ENCODE measurements at places on chromosomes 7 and 10.

DNA sequence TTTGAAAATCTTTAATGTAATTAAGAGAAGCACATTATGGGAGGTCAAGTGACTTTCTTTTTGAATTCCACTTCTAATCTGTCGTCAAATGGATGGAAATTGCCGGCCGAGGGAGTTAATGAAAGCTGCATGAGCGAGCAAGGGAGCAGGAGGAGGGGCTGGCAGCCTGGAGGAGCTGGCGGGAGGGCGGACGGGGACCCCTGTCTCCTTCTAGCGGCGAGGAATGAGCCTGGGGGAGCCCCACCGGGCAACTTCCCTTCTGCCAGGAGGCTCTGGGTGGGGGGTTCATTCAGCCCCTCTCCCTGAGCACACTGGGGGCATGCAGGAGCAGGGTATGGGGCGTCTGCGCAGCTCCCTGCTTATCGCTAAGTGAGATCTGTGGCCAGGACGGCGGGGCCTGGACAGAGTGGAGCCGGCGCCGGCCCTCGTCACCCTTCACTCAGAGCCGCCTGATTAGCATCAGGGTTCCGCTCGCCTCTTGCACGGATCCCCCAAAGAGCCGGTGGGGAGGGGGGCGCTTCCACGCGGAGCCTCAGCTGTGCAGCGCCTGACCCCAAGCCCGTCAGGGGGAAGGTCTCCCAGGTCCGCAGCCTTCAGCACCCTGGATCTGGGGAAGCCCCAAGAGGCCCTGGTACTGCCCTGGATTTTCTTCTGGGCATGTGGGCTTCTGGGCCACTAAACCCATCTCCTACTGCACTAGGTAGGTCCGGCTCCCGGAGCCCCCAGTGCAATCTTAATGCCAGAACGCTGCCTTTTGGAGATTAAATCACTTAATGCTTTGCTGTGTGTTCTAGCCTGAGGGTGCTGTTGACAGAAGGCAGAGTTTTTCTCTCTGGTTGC is 680.8 kb downstream of the LRMDA start:
- DNase-seq = no peak

- no peak for DNase-seq
These were observed 1136.8 kb upstream of the AUTS2 start for GRCh38 chr7:68461430-68461829.

- no peak for DNase-seq
These were observed 212.3 kb downstream of the DKK1 start for GRCh38 chr10:52526251-52526823.

DNA sequence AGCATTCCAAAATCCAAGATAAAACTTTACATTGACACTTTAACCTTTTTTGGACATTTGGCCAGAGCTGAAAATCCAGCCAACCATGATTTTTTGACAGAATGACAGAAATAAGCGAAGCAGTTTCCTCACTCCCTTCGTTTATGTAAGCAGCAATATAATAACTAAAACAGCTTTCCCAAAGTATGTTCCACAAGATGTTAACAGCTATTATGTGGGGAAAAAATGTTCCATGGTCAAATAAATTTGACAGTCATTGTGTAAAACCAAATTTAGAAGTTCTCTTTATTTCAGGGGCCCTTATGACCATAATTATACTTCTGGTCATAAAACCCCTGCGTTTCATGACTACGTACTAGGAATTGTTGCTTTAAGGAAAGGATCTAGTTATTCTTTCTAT is 416.5 kb downstream of the MAGI2 start:
- no peak for DNase-seq

DNA sequence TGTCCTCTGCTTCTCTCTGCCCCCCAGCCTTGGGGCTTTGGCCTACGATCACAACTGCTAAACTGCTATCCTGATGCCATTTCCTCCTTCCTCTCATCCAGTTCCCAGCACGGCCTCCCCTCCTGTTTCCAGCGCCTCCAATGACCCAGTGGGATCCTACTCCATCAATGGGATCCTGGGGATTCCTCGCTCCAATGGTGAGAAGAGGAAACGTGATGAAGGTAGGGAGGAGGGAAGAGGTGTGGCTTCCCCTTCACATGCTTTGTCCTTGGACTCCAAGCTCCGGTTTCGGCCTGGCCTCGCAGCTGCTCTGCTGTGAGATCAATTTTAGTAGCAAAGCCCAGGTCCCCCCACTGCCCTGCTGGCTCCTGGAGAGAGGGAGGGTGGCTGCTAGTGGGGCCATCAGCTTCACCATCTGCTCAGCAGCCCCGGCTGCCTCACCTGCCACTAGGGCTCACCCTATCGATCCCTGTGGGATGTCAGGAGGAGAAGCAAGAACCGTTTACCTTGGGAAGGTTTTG is 35.8 kb downstream of the PAX2 start:
- DNase-seq = no peak

DNA sequence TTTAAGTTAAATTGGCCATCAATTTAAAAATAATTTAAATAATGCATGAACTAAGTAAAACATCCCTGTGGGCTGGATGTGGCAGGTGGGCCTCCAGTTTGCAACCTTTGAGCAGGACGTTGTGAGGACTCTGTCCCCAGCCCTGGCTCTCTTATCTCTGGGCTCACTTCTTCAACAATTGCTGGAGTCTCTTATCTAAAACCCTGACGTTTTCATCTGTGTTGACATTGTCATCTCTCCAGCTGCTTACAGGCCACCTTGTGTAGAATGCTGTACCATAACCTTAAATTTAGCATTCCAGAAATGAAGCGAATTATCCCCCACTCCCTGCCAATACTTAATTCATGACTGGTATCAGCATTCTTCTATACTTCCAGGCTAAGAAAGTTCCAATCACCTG is 3.2 kb upstream of the KIF5B start:
- no peak for DNase-seq

GRCh38 chr7:91079487-91079886 is 184.7 kb upstream of the FZD1 start:
- no peak for DNase-seq

- DNase-seq = no peak
These were observed 59.8 kb downstream of the CSGALNACT2 start for GRCh38 chr10:43197834-43198681.

- no peak for DNase-seq
These were observed 321.8 kb upstream of the NFE2L3 start for GRCh38 chr7:25830215-25830614.

GRCh38 chr10:67665491-67665890 is 30.5 kb downstream of the CTNNA3 start:
- DNase-seq = no peak

- DNase-seq = no peak
These were observed 55.3 kb downstream of the CH25H start for GRCh38 chr10:89151857-89152256.

- no peak for DNase-seq
These were observed 2.9 kb downstream of the MLXIPL start for GRCh38 chr7:73621168-73622063.

DNA sequence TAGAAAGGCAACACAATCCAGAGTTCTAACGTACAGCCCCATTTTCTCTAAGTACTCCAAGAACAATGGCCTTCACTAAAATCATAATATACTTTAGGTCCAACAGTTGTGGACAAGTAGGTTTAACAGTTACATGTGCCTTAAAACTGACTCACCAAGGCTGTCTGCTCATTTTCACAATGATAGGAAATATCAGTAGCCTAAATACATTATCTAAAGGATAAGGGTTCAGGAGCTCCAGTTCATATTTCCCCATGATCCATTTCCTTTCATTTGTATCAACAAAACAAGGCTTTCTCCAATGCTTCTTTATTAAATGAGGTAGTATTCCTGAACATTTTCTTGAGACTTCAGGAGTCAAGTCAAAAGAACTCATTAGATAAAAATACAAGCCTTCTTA is 164.0 kb downstream of the SLC25A13 start:
- no peak for DNase-seq

GRCh38 chr10:63267414-63268148 is 134.5 kb downstream of the NRBF2 start:
- DNase-seq = no peak

GRCh38 chr7:37212556-37212955 is 236.1 kb downstream of the ELMO1 start:
- DNase-seq = no peak

- DNase-seq = no peak
These were observed 76.1 kb downstream of the ADAM12 start for GRCh38 chr10:126312167-126312566.

DNA sequence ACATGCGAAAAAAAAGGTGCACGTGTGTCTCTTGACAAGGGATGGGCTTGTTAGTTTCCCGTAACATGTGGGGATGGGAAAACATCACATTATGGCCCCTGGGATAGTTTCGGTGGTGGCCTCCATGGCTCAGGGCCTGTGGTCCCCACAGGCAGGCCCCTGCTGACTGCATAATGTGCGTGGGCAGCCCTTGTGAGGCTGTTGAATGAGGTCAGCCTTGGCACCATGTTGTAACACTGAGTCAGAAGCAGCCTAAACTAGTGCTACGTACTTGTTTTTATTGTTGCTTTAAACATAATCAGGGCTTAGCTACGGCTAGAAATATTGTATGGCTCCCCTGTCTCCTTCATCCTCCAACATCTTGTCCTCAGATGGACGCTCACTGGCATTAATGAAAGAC is 80.6 kb downstream of the BEND7 start:
- DNase-seq = no peak

GRCh38 chr7:138033241-138033640 is 31.4 kb upstream of the CREB3L2 start:
- no peak for DNase-seq

DNA sequence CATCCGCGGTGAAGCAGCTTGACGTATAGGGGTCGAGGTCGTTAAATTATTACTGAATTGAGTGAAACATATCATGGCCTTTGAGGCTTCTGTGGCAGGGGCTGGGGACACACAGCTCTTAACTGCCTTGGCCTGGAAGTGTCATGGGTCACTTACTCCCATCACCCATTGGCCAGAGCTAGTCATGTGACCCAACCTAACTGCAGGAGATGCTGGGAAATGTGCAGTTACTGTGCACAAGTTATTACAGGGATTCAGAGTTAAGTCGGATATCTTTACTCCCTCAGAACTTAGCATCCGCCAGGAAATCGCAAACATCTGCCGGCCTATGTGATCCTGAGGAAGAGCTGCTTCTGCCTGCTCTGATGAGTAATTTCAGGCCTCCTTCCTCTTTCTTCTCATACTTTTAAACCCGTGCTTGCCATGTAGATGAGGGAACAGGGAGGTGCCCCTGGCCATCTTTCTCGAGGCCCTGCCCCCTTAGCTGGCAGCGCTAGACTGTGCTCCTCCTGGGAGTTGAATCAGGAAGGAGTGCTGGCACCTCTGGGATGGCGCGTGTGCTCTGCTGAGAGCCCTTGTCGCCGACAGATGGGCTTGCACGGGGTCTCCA is 203.6 kb downstream of the TCF7L2 start:
- DNase-seq = no peak
